ENCODE measurements at places on chromosomes 5 and 9. TPM values are rescaled to one million over a fixed set of nuclear protein-coding genes. Genes with fewer than 3 reads are reported as not detected.

TXNDC8 gene
- total RNA-seq: not detected

LHX3 gene
- total RNA-seq: 0.12 TPM

DNA sequence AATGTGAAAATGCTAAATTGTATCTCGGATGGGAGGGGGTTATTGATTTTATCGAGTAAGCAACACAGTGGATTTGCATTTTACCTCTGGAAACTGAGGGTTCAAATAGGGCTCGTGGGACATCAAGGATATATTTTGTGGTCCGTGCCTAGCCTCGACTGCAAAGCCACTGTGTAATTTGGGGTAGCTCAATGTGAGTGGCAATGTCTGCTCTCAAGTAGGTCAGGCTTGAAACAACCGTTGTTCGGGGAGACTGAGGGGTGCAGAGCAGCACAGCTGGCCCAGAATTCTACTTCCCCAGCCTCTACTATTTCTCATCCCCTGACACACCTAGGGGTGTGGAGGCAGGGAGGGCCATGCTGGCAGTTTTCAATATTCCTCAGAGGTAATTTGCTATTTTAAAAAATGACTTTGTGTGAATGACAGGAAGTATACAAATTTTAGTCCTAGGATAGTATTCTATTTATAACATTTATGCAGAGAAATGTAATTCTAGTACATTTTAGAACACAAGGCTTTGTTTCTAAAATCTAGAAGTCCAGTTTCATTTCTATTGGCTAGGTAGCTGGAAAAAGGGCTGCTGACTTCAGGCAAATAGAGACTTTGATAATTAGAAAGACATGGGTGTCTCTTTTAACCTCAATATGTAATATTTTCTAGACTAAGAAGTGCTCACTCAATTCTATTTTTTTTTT is 1.4 kb upstream of the DAB2 start:
- H3K4me1 ChIP-seq: peaks cover 7% of the 10 kb centered on the region
- DNase-seq: no peak
- no peak overlapping the region for H3K4me3 ChIP-seq
- no peaks in the 10 kb centered on the region for H3K27me3 ChIP-seq
- no peaks in the 10 kb centered on the region for H3K36me3 ChIP-seq

GRCh38 chr5:169281625-169282024 is 19.3 kb downstream of the SLIT3 start:
- H3K4me3 ChIP-seq: no peak overlapping the region
- DNase-seq: no peak
- no peaks in the 10 kb centered on the region for H3K27me3 ChIP-seq
- no peak overlapping the region for H3K27ac ChIP-seq
- H3K4me1 ChIP-seq: no peaks in the 10 kb centered on the region

Data from natural killer cell treated with Interleukin-12 subunit alpha and Interleukin-12 subunit beta and Interleukin-15 and Interleukin-18, amount 100 ng/mL, for 72 hours (primary cell).